ENCODE measurements at places on chromosomes 7 and 10.

- no peak for DNase-seq
Measured at GRCh38 chr7:21941611-21942141, 4.0 kb downstream of the CDCA7L start.

DNA sequence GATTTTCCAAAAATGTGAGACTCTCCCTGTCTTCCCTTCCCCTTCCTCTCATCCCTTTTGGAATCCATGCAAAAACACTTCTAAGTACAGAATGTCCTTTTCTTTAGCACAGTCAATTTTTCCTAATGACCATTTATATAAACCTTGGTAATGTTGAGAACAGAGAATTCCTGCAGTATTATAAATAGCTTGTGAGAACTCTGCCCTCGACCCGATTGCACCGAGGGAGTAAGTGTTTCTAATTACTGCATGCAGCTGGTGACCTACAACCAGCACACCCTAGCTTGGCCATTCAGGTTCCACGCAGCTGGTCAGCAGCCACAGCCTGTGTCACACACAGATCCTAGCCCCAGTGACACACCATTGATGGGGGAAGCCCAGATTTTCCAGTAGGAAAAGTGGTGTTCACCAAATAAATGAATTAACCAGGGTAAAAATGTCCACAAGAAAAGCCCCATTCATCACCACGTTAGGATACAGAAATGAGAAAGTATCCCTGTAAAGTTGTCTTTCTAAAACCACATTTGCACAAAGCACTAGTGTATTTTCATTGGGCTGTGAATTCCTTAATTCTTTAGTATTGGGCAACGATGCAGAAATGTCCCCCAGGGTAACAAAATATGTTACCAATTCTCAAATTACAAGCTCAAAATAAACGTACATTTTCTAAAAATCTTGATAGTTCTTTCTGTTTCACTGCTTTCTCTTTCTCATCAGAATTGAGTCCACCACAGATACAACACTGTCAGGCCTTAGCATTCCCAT lies 499.0 kb upstream of the KLF6 start:
- peak; percentile 65 for DNase-seq

- DNase-seq = no peak
Measured at GRCh38 chr10:12394241-12395033, 45.1 kb downstream of the CAMK1D start.

GRCh38 chr10:23912884-23913404 lies 296.0 kb upstream of the KIAA1217 start:
- no peak for DNase-seq

GRCh38 chr7:116560021-116560970 lies 35.5 kb downstream of the CAV1 start:
- DNase-seq = no peak

GRCh38 chr7:16083931-16084330 lies 337.4 kb downstream of the CRPPA start:
- no peak for DNase-seq

GRCh38 chr10:124153023-124153826 lies 59.8 kb upstream of the CHST15 start:
- DNase-seq = peak; percentile 77

DNA sequence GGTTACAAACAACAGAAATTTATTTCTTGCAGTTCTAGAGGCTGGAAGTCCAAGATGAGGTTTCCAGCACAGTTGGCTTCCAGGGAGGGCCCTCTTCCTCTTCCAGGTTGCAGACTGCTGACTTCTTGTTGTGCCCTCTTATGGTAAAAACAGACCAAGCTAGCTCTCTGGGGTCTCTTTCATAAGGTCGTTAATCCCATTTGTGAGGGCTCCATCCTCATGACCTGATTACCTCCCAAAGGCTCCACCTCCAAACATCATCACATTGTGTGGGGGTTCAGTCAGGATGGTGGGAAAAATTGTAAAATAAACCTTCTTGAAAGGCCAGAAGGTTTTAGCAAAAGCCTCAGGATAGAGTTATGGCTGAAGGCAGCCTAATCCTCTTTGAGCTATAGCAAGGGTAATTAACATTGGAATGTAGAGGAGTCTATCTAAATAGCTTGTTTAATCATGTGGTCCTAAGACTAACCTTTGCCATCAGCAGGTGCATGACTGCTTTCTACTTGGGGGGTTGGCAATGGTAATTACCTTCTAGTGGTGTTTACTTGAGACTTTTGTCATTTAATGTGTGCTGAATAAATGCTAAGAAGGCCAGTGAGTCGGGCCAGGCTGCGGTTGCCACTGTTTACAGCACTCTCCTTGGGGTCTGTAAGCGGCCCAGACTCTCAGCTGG lies 80.8 kb downstream of the PPP1R17 start:
- no peak for DNase-seq

- no peak for DNase-seq
Measured at GRCh38 chr7:35714862-35715261, 19.9 kb upstream of the HERPUD2 start.

GRCh38 chr10:78483641-78484040 lies 450.0 kb downstream of the RPS24 start:
- DNase-seq = no peak

GRCh38 chr7:69932034-69932628 lies 333.9 kb downstream of the AUTS2 start:
- no peak for DNase-seq

DNA sequence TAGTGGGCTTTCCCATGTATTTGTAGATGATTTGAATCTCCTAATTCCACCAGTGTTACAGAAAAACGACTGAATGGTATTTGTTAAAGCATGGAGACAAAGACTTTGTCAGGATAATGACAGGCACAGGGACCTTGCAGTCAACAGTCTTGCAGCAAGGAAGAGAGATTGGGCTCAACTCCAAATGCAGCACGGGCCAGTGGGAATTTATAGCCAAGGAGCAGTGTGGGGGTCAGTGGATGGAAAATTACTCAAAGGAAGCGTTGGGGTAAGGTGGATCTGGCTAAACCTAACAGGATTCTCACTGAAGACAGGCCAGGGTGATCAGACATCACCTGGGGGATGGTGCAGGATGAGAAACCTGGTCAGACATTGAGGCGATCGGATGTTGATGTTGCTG lies 24.3 kb downstream of the CPVL start:
- no peak for DNase-seq

- no peak for DNase-seq
Measured at GRCh38 chr7:149683181-149683580, 90.2 kb downstream of the ZNF467 start.

GRCh38 chr7:409339-410281 lies 110.0 kb downstream of the PDGFA start:
- DNase-seq = peak; percentile 28

- DNase-seq = no peak
Measured at GRCh38 chr7:123802249-123802648, 42.7 kb upstream of the HYAL4 start.

- no peak for DNase-seq
Measured at GRCh38 chr10:129709101-129709500, 242.1 kb downstream of the MGMT start.

DNA sequence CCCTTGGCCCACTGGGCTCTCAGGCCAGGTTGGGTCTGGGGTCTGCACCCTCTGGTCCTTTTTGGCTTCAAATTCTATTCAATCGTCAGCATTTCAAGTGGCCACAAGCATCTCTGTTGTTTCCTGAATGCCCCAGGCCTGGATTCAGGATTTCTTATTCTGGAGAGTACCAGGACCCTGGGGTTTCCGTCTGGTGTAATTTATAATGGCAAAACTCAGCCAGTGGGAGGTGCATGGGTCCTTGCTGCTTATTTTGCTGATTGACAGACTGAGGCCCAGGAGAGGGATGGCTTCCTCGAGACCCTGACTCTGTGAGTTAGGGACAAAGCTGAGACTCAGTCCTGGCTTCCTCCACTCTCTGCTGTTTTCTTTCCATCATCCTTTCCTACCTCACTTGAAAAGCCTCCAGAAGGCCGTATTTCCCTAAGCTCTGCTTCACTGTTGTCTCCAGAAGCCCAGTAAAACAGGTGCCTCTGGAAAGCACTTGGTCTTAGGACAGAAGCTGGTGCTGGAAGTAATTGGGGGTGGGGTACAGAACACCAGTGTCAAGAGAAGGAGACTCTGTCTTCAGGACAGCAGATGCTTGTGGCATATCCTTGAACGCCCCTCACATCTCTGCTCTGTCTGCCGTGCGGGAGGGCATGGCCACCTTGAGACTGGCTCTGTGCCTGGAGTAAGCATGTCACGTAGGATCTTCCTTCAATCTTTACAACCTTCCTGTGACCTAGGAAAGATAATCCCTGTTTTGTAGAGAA lies 39.4 kb upstream of the SH2D4B start:
- no peak for DNase-seq

DNA sequence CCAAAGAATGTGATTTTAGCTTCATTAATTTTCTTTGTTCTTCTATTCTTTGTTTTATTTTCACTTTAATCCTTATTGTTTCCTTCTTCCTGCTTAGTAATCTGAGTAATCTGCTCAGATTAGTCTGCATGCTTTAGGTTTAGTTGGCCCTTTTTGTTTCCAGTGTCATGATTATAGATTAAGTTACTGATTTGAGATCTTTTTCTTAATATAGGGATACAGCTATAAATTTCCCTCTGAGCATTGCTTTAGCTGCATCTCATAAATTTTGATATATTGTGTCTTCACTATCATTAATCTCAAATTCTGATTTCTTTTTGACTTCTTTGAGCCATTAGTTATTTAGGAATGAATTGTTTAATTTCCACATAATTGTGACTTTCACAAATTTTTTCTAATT lies 6.2 kb downstream of the NET1 start:
- DNase-seq = no peak

GRCh38 chr10:131998050-131998844 lies 16.5 kb upstream of the BNIP3 start:
- no peak for DNase-seq

GRCh38 chr10:70738006-70738760 lies 47.0 kb downstream of the TBATA start:
- DNase-seq = no peak

GRCh38 chr7:37438906-37439652 lies 9.6 kb downstream of the ELMO1 start:
- no peak for DNase-seq

DNA sequence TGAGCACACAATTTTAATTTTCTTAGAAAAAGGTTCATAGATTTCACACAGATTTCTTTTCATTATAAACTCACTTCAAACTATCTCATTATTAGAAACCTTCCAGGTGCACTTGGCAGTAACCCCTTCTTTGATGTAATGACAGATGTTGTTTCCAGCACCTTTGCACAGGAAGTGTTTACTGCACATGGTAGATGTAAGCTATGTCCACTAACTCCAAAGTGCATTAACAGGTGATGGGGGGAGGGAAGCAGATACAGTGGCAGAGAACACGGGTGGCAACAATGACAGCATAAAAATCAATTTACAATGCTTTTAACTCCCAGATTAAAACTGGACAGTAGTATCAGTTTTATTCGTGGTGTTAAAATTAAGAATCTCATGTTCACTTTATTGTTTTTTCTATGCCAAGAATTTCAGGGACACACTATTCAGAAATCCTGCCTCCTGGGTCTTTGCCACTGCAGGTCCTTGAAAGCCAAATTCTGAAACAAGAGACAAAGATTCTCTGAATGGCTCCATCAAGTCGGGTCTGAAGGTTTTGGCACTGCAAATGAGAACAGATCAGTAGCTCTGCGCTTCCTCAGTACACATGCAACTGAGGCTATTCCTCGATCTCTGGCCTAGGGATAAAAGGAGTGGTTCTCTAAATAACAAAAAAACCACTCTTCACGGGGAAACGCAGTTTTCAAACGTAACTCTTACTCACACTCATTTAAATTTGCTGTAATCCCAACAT lies 187.7 kb downstream of the JAZF1 start:
- no peak for DNase-seq

DNA sequence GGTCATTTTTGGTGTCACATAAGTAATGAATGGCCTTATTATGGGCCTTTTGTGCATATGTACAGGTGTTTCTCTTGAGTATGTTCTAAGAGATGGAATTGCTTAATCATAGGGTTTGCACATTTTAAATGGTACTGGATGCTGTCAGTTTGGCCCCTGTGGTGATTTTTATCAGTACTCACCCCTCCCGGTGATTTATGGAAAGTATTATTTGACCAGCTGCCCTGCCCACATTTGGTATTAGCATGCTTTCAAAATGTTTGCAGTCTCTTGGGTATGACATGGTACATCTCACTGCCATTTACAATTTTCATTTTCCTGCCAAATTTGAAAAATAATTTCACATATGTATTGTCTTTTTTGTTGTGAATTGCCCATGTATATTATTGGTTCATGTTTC lies 427.7 kb downstream of the LRMDA start:
- no peak for DNase-seq

- no peak for DNase-seq
Measured at GRCh38 chr10:68088740-68089139, 13.7 kb upstream of the HERC4 start.

- peak; percentile 38 for DNase-seq
Measured at GRCh38 chr10:132972986-132973902, 30.9 kb upstream of the CFAP46 start.

GRCh38 chr7:49937608-49938007 lies 155.4 kb downstream of the ZPBP start:
- DNase-seq = no peak

GRCh38 chr10:19778996-19779395 lies 37.2 kb upstream of the PLXDC2 start:
- DNase-seq = no peak

DNA sequence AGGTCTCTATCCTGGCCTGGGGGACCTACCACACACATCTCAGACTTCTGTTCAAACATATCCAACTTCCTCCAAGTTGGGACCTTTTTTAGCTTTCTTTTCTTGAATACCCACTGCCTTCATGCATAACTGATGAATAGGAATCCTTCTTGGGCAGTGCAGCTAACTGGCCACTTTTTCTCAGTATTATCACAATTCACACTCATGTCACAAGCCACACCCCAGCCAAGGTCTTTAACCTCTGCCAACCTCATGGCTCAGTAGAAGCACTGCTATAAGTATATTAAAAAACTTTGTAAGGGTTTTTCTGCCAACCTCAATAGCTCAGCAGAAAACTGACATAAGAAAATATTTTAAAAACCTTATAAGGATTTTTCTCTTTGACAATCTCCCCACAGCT lies 44.5 kb downstream of the HHEX start:
- DNase-seq = no peak

- peak; percentile 52 for DNase-seq
Measured at GRCh38 chr7:504221-505111, 15.2 kb downstream of the PDGFA start.

DNA sequence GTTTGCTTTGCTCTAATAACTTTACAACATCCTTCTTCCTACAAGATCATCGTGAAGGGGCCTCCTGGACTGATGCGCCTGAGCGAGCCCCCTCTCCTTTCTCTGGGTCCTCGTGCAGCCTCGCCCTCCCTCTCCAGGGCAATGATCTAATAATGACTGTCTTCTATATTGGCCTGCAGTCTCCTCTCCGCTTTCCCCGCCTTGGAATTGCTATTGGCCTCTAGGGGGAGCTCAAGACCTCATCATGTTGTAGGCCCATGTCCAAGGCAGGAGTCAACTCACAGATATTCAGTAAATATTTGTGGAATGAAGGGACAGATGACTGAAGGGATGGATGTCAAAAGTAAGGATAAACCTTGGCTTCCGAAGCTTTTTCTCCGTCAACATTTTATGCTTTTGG lies 1180.3 kb downstream of the TYW1 start:
- no peak for DNase-seq

Data from right cardiac atrium (tissue), 5 donors.